ENCODE measurements at places on chromosomes 11 and 22.

DNA sequence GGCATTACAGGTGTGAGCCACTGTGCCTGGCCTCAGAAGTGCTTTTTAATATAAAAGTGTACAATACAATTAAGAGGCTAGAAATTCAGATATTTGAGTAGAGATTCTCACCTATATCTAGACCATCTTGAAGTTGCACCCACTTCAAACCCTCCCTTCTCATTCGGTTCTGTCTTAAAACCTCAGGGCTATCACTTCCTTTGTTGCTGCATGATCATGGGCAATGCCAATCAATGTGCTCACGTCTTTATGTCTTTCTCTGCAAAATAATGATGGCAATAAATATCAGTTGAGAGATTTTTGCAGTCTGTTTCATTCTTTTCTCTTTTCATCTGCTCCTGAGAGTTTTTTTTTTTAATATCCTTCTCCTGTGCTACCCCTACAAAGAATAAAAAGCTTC, 9.3 kb upstream of the NUP160 start:
- DNase-seq: no peak

- no peak for DNase-seq
These were observed 2.8 kb upstream of the NUCB2 start for GRCh38 chr11:17273668-17274282.

DNA sequence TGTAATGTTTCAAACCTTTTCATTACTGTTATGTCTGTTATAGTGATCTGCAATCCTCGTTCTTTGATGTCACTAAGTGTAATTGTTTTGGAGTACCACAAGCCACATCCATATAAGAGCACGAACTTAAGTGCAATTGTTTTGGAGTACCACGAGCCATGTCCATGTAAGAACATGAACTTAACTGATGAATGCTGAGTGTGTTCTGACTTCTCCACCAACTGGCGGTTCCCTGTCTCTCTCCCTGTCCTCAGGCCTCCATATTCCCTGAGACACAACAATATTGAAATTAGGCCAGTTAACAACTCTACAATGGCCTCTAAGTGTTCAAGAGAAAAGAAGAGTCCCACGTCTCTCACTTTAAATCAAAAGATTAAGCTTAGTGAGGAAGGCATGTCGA, 23.5 kb downstream of the TESMIN start:
- no peak for DNase-seq

GRCh38 chr22:37021710-37022482, 2.4 kb downstream of the MPST start:
- DNase-seq: no peak

- no peak for DNase-seq
These were observed 18.1 kb downstream of the JHY start for GRCh38 chr11:122900587-122901202.

DNA sequence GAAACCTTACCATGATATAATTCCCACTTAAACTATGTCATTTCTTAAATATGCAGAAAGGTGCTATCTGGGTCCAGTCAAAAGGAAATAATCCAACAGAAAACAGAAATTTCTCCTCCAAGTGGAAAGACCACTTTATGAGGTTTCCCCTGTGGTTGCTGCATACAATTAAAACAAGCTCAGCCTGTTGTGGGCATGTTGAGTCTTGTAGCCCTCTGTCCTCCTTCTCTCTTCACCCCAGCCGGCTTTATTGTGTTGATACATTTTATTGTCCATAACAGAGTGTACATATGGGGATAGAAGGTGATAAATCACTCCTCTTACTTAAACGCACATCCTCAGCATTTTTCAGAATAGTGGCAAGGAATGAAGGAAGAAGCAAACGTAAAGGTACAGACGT, 126.0 kb upstream of the MTNR1B start:
- DNase-seq: no peak

GRCh38 chr11:112581747-112582146, 321.1 kb upstream of the PLET1 start:
- no peak for DNase-seq

DNA sequence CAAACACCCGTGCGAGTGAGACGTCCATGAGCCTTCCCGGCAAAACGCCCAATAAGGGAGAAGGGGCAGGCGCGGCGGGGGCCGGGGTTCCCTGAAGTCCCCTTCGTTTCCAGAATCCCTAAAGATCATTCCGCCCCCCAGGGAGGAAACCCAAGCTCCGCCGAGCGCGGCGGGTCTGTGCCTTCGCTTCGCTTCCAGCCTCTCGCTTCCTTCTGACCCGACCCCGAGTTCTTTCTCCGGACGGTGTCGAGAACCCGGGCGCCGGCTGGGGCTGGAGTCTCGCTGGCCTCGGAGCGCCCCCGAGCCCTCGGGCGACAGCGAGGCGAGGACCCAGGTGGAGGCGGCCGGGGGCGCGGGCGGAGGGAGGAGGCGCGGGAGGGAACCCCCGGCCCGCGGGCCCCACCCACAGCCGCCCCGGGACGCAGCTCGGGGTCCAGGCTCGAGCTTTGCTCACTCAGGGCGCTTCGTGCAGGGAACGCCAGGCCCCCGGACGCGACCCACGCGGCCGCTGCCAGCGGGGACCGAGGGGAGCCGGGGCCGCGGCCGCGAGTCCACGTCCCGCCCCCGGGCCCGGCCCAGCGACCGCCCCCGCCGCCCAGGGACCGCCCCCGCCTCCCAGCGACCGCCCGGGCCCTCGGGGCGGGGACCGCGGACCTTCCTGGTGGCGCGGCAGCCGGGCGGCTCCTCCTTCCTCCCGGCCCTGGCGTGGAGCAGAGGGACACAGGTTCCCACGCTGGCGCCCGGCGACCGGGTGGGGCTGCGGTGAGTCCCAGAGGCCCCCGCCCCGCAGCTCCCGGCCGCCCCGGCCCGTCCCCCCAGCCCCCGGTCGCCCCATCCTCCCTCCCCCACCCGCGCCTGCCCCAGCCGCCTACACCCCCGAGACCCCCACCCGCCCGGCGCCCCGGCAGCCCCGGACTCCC, at the start of gene PGGHG:
PGGHG (plus strand) TSS at position 649 of the 920 bp plus-strand sequence. CDS start 691 bp downstream, outside the sequence.
- no peak for DNase-seq

GRCh38 chr22:35299217-35299672, 449 bp upstream of the TOM1 start:
- DNase-seq: no peak

DNA sequence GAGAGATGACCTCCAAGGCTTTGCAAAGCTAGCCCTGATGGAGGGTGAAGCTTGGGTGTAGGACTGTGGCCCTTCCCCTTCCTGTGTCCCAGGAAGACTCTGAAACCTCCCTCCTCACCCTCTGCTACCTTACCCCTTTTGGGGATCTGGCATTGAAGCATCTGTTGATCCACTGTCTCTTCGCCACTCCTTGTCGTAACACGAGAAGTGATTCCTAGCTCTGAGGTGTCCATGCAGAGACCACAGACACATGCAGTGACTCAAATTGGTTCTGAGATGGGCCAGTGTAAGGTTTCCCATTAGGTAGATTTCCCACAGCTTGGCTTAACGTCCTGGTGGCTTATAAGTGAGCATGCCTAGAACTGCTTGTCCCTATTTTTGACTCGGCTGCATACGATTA, 101.4 kb downstream of the ZBTB16 start:
- no peak for DNase-seq

- DNase-seq: no peak
These were observed 58.3 kb downstream of the PRDM11 start for GRCh38 chr11:45204761-45205160.

GRCh38 chr11:65242389-65242788, 19.4 kb upstream of the POLA2 start:
- no peak for DNase-seq

DNA sequence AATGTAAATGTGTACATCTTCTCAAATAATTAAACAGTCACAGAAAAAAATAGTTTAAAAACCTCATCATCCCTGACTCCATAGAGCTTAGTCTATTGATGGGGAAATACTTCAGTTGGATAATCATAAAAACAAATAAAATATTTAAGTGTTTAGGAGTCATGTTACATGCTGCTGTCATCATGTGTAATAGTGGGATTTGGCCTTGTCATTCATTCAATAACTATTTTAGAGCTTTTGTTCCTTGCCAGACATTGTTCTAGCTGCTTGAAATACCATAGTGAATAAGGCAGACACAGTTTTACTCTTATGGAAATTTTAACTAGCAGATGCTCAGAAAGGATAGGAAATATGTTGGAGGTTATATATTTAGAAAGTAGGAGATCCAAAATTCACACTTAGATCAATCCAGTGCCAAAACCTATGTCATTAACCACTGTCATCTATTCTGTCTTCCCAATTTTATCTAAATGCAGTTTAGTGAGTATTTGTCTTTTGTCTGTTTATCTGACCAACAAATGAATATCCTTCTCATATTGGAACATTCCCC, 324.7 kb downstream of the CASP12 start:
- peak; percentile 17 for DNase-seq

- no peak for DNase-seq
These were observed 14.0 kb upstream of the LRRC32 start for GRCh38 chr11:76684516-76684915.

DNA sequence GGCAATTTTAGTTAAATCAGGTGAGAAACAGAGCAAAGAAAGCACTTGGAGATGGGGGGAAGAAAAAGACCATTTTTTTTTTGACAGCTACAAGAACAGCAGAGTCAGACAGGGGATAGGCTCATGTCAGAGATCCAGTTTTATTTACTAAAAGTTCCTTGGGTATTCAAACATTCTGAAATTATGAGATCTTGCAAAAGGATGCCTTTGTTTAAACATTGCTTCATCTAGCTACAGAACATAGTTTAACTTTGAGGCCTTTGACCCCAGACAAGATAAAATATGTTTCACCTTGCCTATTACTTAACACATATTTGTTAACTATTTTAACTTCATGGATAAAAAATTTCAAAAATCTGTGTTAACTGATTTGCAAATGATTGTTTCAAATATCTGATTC, 6.4 kb downstream of the GLYATL1 start:
- DNase-seq: no peak

DNA sequence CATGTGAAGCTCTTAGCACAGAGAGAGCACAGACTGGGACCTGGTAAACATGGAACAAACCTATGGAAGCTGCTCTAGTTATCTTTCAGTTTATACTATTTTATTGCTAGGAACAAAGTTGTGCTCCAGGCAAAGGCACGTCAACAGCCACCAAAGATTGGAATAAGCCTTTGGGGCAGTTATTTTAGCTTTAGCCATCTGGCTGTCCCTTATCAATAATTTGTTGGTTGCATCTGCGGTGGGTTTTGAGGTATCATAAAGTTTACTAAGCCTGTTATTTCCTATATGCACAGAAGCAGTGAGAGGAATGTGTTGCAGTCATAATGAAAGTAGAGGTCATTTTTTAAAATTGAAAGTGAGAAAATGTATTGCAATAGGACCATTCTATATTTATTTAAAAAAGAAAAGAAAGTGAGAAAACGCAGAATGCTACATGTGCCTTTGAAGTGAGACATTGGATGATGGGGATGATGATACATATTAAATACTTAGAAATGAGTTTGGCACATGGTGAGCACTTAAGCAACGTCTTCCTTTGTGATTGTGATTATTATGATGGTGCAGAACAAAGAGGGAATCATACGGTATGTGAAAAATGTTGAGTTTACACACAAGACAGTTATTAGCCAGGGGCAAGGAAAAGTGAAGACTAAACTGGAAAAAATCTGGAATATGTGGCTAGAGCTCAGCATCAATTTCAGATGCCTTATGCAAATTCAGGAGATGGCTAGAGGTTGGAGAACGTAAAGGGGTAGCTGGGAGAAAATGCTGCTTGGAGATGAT, 58.3 kb downstream of the PRR5L start:
- DNase-seq: no peak

GRCh38 chr11:66852466-66853241, 4.2 kb upstream of the LRFN4 start:
- DNase-seq: no peak

DNA sequence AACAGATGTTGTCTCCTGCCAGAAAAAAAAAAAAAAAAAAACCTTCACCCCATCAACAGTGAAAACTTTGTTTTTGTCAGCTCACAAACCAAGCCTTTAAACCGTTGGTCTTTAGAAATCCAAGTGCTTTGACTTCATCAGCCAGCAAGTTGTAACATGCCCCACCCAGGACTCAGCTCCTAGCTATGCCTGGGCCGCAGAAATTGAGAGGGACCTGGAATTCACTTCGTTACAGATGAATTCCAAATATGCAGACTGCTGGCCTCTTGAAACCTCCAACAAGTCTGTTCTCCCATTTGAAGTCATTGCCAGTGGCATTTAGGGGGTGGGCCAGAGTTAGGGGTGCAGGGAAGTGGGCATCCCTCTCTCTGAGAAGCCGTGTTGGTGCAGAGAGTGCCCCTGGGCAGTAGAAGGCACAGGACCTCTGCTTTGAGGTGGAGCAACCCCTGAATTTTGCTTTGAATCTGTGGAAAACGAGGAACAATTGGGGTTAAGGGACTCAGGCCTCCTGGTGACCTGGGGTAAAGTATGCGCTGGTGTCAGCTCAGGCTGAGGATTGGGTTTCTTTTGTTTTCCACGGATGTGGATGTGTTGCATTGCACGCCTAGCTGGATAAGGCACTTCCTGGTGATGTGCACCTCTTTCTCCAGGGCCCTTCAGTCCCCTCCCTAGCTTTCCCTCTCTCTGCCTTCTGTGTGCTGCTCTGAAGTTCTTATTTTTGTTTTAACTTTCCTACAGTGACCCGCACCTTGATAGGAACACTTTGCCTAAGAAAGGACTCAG, 109.5 kb downstream of the DBX1 start:
- peak; percentile 47 for DNase-seq

DNA sequence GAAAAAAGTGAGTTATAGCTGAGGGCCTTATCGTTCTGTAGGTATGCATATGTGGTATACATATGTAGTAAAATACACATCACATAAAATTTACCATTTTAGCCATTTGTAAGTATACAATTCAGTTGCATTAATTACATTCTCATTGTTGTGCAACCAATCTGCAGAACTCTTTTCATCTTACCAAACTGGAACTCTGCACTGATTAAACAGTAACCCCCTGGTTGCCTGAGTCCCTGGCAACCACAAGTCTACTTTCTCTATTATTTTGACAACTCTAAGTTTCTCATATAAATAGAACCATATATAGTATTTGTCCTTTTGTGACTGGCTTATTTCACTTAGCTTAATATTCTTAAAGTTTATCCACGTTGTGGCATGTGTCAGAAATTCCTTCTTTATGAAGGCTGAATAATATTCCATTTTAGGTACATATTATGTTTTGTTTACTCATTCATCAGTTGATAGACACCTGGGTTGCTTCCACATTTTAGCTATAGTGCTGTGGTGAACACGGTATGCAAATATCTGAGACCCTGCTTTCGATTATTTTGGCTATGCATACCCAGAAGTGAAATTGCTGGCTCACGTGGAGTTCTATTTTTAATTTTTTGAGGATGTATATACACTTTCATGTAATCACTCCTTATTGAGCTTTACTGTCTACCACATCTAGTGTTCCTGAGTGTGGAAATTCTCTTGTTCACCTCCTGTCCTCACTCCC, 1.6 kb upstream of the DDX10 start:
- no peak for DNase-seq
